ENCODE measurements at places on chromosomes 4 and X. TPM values are rescaled to one million over a fixed set of nuclear protein-coding genes. Genes with fewer than 3 reads are reported as not detected.

The PDLIM3 gene
- total RNA-seq: 139 TPM

The KLHL4 gene
- total RNA-seq: 0.23 TPM

The CCDC158 gene
- not detected for total RNA-seq

The ALAS2 gene
- not detected for total RNA-seq

The MAOA gene
- 70.7 TPM for total RNA-seq

The FGFR3 gene
- 8.7 TPM for total RNA-seq

The C4orf50 gene
- 2.8 TPM for total RNA-seq

The MAGEE1 gene
- total RNA-seq: 5.4 TPM

The NSDHL gene
- 13.8 TPM for total RNA-seq

The IL3RA gene
- total RNA-seq: 7.2 TPM

The CLDN22 gene
- total RNA-seq: not detected

The VCX3A gene
- not detected for total RNA-seq

The EDA2R gene
- total RNA-seq: 3.8 TPM

DNA sequence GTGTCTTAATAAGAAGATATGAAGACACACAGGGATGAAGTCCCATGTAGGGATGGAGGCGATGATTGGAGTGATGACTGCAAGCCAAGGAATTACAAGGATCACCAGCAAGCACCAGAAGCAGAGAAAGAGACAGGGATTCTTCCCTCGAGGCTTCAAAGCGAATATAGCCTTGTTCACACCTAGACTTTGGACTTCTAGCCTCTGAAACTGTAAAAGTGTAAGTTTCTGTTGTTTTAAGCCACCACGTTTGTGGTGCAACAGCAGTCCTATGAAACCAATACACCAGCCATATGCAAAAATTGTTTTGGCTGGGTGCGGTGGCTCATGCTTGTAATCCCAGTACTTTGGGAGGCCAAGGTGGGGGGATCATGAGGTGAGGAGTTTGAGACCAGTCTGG is 9.8 kb upstream of the PDS5A start:
- H3K4me1 ChIP-seq: no peaks in the 10 kb centered on the region
- H3K36me3 ChIP-seq: no peaks in the 10 kb centered on the region
- H3K27me3 ChIP-seq: no peaks in the 10 kb centered on the region
- no peak overlapping the region for H3K4me3 ChIP-seq
- no peak for DNase-seq

DNA sequence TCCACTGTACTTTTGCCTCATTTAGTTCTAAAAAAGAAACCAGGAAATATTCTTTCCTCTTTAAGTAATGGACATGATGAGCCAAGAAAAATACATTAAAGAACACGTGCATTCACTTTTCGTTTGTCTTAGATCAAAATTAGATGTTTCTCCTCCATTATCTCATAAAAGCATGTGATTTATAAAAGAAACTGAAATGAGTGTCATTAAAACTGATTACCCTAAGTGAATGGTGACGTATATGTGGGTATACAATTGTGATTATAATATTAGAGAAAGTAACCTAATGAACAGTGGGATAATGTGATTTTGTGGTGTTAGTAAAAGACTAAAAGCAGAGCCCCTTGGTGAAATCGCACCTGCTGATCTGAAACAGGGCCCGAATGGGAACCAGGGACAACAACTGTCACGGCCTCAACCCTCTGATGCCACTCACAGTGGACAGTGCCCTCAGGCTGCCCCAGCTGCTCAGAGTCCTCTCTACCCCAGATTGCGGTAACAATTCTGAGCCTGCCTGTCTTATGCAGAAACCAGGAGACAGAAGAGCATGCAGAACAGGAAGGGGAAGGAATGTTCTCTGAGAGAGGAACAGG is 25.7 kb upstream of the HS6ST2 start:
- H3K36me3 ChIP-seq: no peaks in the 10 kb centered on the region
- no peak for DNase-seq
- H3K4me3 ChIP-seq: no peak overlapping the region

DNA sequence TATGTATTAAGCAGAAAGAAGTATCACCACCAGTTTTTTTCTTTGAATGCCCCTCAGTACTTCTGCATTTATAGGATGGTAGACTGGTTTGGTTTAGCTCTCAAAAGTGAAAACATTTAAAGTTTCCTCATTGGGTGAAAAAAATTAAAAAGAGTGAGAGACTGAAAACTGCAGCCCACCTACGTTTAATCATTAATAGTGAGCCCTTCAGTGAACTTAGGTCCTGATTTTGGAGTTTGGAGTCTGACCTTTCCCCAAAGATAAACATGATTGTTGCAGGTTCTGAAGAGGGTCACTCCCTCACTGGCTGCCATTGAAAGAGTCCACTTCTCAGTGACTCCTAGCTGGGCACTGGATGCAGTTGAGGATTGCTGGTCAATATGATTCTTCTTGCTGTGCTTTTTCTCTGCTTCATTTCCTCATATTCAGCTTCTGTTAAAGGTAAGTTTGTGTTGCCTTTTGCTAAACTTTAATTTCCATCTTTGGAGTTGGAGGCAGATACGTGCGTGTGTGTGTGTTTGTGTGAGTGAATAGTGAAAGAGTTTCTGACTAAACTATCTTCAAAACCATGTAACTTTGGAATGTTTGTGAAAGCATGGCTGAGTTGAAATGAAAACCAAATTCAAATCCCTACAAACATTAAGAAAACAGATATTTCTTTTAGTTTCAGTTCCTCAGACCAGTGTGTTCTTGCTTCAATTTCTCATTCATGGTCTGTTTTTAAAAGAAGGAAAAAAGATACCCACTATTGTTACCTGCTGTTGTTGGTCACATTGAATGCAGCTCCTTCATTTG is at the start of gene MTTP:
TSS of gene MTTP (plus strand) at position 295 of the 795 bp plus-strand sequence. CDS start at position 381, 86 bp downstream.
- no peak within 1 kb of the TSS for H3K27ac ChIP-seq
- no peak for DNase-seq
- H3K4me3 ChIP-seq: no peak within 1 kb of the TSS
- no peaks in the 10 kb centered on the region for H3K27me3 ChIP-seq

DNA sequence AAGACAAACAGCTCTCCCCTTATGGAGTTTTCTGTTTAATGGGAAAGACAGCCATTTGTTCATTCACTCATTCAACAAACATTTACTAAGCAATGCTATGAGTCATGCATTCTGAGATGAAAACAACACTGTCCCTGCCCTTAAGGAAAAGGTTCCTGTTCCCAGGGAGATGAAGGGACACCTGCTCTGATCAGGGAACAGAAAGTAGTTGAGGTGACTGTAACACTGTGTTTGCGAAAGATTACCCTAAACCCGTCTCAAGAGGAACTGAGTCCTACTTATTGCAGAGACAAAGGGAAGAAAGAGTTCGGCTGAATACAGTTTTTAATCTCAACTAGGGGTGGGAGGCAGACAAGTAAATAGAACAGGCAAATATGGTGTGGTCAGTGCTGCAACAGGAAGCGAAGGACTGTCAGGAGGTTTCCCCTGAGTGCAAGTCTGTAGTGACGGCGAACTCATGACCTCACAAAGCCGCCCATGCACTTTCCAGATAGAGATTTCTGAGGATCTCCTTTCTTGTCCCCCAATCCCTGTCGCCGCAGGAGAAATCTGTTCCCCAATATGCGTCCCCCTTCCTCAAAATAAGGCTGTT is 712 bp downstream of the STX18 start:
- no peak for DNase-seq
- H3K4me3 ChIP-seq: peak overlapping the region; percentile 87
- H3K36me3 ChIP-seq: no peaks in the 10 kb centered on the region
- no peaks in the 10 kb centered on the region for H3K27me3 ChIP-seq

- H3K36me3 ChIP-seq: no peaks in the 10 kb centered on the region
- H3K4me3 ChIP-seq: no peak overlapping the region
- no peak for DNase-seq
- no peak overlapping the region for H3K27ac ChIP-seq
Observed at GRCh38 chr4:128649575-128650205, 159.8 kb upstream of the JADE1 start.

GRCh38 chr4:128819082-128819742 is 9.7 kb downstream of the JADE1 start:
- H3K27ac ChIP-seq: no peak overlapping the region
- no peaks in the 10 kb centered on the region for H3K36me3 ChIP-seq
- DNase-seq: no peak
- H3K4me3 ChIP-seq: no peak overlapping the region

DNA sequence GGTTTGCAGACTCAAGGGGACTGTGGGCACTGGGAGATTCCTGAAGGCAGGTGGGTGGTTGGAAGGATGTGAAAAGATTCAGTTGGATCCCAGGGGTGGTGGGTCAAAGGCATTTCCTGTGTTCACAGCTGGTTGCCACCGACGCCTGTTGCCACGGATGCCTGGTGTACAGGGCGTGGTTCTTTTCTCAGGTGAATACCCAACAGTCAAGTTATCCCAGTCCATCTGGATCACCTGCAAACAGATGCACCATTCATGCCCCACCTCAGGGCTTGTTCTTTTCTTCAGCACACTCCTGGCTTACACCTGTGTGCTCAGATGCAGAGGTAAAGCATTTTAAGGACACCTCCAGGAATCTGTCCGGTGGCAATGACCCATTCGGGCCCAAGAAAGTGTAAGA is 55.8 kb upstream of the SHOX start:
- no peaks in the 10 kb centered on the region for H3K36me3 ChIP-seq
- no peaks in the 10 kb centered on the region for H3K27me3 ChIP-seq
- H3K4me1 ChIP-seq: no peaks in the 10 kb centered on the region
- H3K27ac ChIP-seq: no peak overlapping the region

- H3K4me1 ChIP-seq: no peaks in the 10 kb centered on the region
- no peaks in the 10 kb centered on the region for H3K27me3 ChIP-seq
- no peak for DNase-seq
- H3K27ac ChIP-seq: no peak overlapping the region
Observed at GRCh38 chr4:87461281-87461700, 38.9 kb downstream of the NUDT9 start.

- DNase-seq: peak; percentile 55
- no peaks in the 10 kb centered on the region for H3K4me1 ChIP-seq
- H3K27me3 ChIP-seq: no peaks in the 10 kb centered on the region
- H3K4me3 ChIP-seq: no peak overlapping the region
- H3K36me3 ChIP-seq: peaks cover 5% of the 10 kb centered on the region
- no peak overlapping the region for H3K27ac ChIP-seq
Observed at GRCh38 chr4:168923526-168924194, 86.4 kb downstream of the CBR4 start.

- no peak overlapping the region for H3K27ac ChIP-seq
- no peaks in the 10 kb centered on the region for H3K27me3 ChIP-seq
- no peaks in the 10 kb centered on the region for H3K4me1 ChIP-seq
- no peak overlapping the region for H3K4me3 ChIP-seq
Observed at GRCh38 chr4:153481478-153481877, 15.3 kb downstream of the TMEM131L start.

DNA sequence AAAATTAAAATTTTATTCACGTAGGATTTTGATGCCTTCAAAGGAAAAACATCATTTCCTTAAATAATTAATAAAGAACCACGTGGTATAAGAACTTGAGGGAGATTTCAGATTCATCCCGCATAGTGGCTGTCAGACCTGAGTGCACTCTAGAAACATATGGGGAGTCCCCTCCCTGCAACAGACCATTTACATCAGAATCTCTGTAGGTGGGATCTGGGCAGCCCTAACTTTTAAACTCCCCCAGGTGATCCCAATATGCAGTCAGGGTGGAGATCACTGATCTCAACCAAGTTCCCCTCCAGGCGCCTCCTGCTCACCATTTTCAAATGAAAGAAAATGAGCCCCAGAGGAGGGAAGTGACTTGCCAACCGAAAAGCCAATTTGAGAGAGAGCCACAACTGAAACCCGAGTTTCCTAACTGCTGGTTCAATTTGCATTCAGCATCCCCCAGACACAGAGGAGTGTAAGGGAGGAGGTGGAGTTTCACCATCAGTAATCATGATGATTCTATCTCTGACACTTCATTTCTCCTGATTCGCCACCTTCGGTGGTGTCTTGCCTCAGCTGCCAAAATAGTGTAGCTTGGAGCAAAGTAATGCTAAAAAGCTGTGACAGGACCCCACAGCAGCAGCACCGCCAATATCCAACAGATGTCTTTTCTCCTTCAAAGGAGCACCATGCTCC is 11.4 kb downstream of the RNF150 start:
- H3K27me3 ChIP-seq: no peaks in the 10 kb centered on the region
- H3K4me1 ChIP-seq: no peaks in the 10 kb centered on the region
- no peaks in the 10 kb centered on the region for H3K36me3 ChIP-seq
- no peak for DNase-seq

GRCh38 chr4:108796173-108796572 is 33.3 kb upstream of the ETNPPL start:
- no peak overlapping the region for H3K27ac ChIP-seq
- H3K4me3 ChIP-seq: no peak overlapping the region
- H3K4me1 ChIP-seq: no peaks in the 10 kb centered on the region

- H3K4me3 ChIP-seq: no peak overlapping the region
- no peaks in the 10 kb centered on the region for H3K4me1 ChIP-seq
- H3K27ac ChIP-seq: no peak overlapping the region
- DNase-seq: no peak
Observed at GRCh38 chr4:138562544-138562991, 320.4 kb upstream of the SLC7A11 start.

GRCh38 chrX:13000301-13000811 is 25.4 kb downstream of the TMSB4X start:
- H3K4me3 ChIP-seq: no peak overlapping the region
- no peaks in the 10 kb centered on the region for H3K4me1 ChIP-seq
- H3K36me3 ChIP-seq: no peaks in the 10 kb centered on the region
- peak; percentile 10 for DNase-seq

DNA sequence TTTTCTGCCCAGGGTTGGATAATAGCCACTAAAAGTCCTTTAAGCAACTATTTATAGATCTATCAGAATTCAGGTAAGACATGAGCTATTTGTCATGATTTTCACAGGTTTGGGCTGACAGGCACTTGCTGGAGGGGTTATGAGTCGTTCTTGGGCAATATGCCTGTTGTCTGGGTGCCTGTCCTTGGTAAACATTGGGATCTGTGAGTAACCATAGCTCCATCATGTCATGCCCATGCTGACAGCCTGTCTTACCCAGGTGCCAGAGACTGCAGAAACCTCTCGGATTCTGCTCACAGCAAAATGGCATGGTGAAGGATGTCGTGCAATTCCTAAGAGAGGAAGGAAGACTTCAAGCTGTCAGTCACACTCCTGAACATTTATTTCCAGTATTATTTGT is 116.0 kb upstream of the PUDP start:
- H3K27ac ChIP-seq: no peak overlapping the region
- H3K27me3 ChIP-seq: no peaks in the 10 kb centered on the region
- no peak overlapping the region for H3K4me3 ChIP-seq

DNA sequence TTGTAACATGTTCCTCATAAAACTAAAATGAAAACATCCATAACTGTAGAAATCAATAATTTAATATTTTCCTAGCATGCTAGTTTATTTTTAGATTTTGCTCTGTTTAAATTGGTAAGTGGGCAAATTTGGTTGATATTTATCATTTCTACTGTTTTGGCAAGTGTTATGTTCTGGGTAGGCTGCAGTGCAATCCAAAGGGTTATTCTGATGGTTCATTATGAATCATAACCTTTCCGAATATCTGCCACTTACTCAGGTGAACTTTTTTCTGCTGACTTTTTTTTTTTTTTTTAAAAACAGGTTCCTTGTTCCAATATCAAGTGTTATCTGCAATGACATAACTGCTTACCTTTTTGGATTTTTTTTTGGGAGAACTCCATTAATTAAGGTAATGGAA is 52.0 kb downstream of the CDS1 start:
- DNase-seq: no peak
- no peaks in the 10 kb centered on the region for H3K4me1 ChIP-seq
- no peaks in the 10 kb centered on the region for H3K27me3 ChIP-seq
- H3K36me3 ChIP-seq: no peaks in the 10 kb centered on the region
- H3K27ac ChIP-seq: no peak overlapping the region

- no peaks in the 10 kb centered on the region for H3K4me1 ChIP-seq
- no peaks in the 10 kb centered on the region for H3K36me3 ChIP-seq
- H3K4me3 ChIP-seq: no peak overlapping the region
- H3K27me3 ChIP-seq: no peaks in the 10 kb centered on the region
- DNase-seq: no peak
Observed at GRCh38 chr4:181592221-181592745, 650.9 kb upstream of the TENM3 start.

- no peak overlapping the region for H3K4me3 ChIP-seq
- no peaks in the 10 kb centered on the region for H3K36me3 ChIP-seq
- H3K4me1 ChIP-seq: no peaks in the 10 kb centered on the region
- no peak for DNase-seq
- no peak overlapping the region for H3K27ac ChIP-seq
Observed at GRCh38 chr4:135492439-135492838, 1290.8 kb upstream of the PABPC4L start.
